ENCODE measurements at places on chromosomes 13 and 19.
A peak's percentile ranks its signal among the peaks of the same experiment; 100 is the strongest.

DNA sequence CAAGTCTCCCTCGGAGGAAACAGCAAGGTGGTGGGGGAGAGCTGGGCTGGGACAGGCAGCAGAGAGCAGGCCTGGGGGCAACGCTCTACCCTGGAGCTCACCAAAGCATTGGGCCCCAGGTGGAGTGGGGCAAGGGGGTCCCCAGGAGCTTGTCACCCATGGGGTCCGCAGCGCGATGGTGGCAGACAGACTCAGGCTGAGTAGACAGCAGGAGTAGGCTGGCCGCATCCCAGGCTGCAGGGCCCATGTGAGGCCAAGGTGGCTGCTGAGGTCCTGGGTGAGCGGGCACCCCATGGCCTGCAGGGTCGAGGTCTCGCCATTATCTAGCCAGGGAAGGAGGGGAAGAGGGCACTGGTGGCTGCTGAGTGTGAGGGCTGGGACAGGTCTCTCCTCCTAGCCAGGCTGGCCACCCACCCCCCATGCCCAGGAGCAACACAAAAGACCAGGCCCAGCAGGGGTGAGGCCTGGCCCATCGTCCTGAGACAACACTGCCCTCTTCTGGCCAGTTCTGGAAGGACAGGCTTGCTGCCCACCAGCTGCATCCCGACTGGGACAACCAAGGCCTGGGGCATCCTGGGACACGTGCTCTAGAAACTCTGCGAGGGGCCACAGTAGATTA is 33.1 kb downstream of the CEBPG start:
- peak; percentile 50 for DNase-seq

DNA sequence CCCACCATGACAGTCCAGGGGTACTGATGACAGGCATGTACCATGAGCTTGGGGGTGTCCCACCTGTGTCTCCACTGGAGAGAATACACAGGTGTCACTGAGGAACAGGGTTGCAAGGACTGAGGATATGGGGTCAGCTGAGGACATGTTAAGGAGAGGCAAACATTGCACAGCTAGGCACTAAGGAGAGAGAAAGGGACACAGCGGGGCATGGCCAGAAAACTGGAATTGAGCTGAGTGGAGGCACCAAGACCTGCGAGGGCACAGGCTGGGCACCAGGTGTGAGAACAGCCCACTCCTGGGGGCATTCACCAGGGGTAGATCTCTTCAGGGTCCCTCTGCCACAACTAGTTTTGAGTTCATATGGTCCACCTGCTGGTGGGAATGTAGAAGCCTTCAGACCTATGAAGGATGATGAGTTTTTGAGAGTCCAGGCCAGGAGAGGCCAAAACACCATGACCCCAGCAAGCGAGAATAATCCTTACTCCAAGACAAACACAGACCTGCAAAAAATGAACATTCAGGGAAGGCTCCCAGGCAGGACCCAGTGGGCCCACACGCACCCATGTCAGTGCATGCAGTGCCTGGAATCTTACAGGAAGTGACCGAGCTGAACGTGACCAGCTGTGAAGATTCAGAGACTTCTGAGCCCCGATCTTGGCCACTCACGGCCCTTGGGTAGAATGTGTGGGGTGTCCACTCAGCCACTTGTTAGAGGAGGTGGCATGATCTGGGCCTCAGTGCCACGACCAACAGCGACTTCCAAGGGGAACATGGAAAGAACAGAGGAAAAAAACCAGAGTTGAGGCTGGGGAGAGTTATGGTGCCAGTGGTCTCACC is 1.4 kb upstream of the ZNF584 start:
- DNase-seq: no peak

GRCh38 chr19:46950526-46951170 is 69.0 kb upstream of the NPAS1 start:
- no peak for DNase-seq

- DNase-seq: no peak
Observed at GRCh38 chr19:42175952-42176648, 41.4 kb downstream of the DEDD2 start.

DNA sequence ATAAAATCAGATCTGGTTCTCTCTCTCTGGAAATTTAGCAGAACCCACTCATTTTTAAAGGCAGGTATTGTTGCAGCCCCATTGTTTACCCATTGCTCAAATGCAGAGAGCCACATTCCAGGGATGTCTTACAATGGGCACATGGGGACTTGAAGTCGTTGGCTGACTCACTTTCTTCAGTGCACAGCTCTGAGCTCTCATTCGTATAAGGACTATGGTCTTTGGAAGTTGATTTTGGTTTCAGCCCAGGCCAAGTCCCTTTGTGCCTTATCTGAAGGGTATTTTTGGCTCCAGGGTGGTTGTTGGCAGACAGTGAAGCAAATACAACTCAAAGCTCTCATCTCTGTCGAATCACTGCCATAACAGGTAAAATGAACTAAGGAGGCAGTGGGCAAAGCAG is 47.3 kb upstream of the CLDN10 start:
- DNase-seq: no peak

GRCh38 chr19:10207026-10207425 is 12.3 kb upstream of the DNMT1 start:
- no peak for DNase-seq

DNA sequence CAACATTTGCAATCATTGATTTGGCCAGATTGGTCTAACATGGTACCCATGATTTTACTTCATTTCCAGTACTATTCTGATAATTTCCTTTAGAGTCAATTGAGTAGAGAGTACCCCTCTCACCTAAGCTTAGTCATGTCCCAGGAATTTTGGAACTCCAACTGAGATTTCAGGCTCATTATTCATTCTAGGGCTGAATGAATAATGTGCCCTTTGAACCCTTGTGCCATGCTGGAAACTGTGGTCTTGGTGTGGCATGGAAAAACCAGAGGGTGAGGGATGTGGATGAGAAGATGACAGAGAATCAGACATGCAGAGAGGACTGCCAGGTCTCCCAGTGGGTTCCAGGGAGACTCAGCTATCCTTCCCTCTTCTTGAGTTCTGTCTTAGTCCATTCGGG is 30.2 kb downstream of the ITM2B start:
- DNase-seq: no peak

- no peak for DNase-seq
Observed at GRCh38 chr13:44051918-44052675, 172.4 kb downstream of the LACC1 start.

DNA sequence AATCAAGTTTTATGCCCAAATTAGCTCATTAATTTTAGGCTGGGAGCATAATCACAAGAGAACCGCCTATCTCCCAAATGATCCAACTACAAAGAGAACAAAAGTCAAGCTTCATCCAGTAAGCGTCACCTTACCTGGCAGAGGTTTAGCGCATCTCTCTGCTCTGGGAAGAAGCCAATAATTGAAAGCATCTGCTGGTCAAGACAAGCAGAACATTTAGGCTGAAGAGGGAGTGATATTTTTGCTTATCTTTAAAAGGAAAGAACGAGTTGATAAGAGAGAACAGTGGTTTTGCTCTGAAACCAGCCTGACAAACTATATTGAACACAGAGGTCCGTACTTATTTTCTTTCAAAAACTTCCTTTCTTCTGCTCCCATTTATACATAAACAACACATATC is 242.1 kb downstream of the ENOX1 start:
- DNase-seq: no peak

- no peak for DNase-seq
Observed at GRCh38 chr13:30810261-30810701, 74.9 kb downstream of the ALOX5AP start.
